CD4-positive, alpha-beta T cell (primary cell): ENCODE measurements at places on chromosomes 5 and 9.

DNA sequence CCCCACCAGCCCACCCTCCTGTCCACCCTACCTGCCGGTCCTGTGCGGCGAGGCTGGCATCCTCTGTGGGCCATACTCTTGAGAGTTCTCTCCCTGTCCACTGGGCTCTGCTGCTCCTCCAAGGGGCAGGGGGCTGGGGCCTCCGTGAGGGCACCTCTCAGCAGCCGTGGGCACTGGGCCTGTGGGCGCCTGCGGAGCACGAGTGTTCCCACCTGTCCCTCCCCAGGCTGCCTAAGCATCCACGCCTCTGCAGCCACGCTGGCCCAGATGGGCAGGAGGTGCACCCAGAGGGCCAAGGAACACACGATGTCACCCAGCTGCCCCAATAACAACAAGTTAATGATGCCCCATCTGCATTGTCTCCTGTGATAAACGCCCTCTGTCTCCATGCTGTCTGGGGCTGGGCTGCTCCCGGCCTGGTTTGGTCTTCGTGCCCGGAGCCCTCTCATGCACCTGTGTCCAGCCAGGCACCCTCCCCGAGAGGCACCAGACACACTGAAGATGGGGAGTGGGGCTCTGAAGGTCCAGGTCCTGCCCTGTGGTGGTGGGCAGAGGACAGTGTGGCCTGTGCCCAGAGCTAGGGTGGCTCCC is 114.5 kb downstream of the RXRA start:
- no peak for DNase-seq

GRCh38 chr5:99644822-99645221 is 716.0 kb upstream of the CHD1 start:
- no peak for DNase-seq

GRCh38 chr5:72209147-72210115 is 102.2 kb downstream of the MAP1B start:
- DNase-seq, result no peak

- DNase-seq, result no peak
Measured at GRCh38 chr5:28766565-28767158, 1728.3 kb upstream of the CDH9 start.

DNA sequence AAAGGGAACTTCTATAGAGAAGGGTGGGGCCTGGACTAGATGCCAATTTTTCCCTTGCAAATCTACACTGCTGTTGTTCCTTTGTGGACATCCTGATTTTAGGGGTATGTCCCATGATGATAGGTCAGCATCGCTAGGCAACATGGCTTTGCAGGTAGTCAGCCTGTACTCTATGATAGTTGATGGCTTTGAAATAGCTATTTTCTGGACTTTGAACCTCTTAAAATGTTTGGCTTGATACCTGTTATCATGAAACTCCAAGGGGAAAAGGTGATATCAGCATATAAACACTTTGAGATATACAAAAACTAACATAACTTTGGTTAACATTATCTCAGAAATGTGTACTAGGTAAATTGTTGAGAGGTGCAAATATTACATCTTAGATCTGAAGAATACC is 533.2 kb downstream of the CTNND2 start:
- no peak for DNase-seq

DNA sequence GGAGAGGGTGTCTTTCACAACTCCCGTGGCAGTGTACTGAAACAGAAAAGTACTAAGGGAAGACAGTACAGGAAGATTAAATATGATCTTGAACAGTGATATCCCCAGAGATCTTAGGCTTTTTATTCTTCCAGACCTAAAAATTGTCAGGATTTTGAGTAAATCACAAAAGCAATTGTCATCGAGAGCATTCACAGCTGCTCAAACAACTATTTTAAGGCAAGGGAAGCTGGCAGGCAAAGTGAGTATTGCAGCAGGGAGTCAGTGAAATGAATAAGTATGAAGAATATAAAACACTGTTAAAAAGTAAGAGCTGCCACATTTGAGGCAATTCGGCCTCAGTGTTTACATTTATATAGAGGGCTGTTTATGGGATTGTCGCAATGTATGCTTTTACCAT is 479.0 kb downstream of the CAAP1 start:
- DNase-seq, result no peak

DNA sequence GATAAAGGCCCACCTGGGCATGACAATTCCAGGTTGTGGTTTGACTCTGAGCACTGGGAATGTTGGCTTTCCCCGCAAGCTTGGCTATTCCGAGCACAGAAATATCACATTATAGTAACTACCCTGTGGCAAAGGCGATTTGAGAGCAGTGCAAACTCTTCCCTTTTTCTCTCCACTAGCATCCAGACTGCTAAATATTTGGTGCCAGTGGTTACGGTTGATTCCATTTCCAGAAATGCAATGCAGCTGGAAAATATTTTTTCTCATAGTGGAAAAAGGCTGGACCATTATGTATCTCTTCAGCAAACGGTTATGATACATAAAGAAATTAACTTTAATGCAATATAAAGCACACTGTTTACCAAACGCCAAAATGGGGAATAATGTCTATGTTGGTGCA is 158.0 kb downstream of the ENC1 start:
- no peak for DNase-seq

GRCh38 chr5:126973193-126973592 is 57.2 kb downstream of the MARCHF3 start:
- no peak for DNase-seq

DNA sequence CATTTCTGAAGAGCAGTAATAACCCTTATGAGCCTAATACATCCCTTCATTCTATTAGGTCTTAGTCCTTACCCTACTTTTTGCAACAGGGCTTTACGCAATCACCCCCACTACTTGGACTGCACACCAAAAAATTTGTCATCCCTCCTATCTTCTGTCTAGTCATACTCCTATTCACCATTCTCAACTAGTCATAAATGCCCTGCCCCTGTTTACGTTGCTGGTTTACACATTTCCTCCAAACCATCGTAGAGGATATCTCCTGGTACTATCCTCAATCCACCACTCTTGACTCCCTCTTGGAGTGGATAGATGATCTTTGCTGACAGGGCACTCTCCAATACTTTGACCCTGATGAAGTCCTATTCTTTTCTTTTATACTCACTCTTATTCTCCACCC is 98.2 kb upstream of the CCNG1 start:
- no peak for DNase-seq

DNA sequence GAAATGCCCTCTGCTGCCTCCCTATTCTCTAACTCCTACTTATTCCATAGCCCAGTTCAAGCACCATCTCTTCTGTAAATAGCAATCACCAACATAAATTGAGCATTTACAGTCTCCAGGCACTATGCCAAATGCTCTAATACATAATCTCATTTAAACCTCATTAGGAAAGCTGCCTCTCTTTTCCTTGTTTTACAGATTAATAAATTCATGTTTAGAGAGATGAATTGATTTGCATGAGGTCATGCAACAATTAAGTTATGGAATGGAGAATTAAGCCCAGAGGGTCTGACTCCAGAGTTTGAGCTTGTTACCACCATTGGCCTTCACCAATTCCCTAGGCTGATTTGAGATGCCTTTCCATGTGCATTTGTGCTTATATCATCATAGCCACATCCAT is 23.4 kb upstream of the RFX3 start:
- no peak for DNase-seq

GRCh38 chr9:4657426-4658159 is 4.5 kb upstream of the PLPP6 start:
- DNase-seq, result no peak

DNA sequence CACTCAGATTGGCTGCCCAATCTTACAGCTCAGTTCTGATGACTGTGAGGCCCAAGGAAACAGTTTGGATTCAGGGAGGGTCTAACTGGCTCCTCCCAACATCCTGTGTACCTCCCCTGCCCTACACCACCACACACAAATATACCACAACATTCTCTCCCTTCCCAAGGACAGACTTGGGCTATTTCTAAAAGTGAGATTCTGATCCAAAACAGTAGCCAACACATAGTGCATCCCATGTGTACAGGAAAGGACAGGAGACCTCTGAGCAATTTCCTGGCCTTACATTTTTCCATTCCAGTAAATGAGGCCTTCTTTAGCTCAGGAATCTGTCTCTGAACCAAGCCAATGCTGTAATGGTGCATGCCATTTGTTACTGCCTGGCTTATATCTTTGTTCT is 20.8 kb downstream of the ZNF366 start:
- no peak for DNase-seq

GRCh38 chr5:61023131-61023530 is 78.1 kb downstream of the NDUFAF2 start:
- DNase-seq, result no peak

DNA sequence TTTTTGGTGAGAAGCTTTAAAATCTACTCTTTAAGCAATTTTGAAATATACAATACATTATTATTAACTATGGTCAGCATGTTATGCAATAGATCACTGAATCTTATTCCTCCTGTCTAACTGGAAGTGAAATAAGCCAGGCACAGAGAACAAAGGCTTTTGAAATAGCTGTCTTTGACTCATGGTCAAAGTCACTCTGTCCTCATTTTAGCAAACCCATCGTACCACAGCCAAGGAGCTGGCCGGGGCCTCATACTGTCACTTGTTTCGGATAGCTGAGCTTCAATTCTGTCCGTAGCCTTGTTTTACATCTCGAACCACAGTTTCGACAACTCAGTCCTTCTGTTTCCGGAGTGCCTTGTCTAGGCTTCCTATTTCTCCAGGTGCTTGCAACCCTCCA is 19.2 kb downstream of the ADCY2 start:
- DNase-seq, result no peak

DNA sequence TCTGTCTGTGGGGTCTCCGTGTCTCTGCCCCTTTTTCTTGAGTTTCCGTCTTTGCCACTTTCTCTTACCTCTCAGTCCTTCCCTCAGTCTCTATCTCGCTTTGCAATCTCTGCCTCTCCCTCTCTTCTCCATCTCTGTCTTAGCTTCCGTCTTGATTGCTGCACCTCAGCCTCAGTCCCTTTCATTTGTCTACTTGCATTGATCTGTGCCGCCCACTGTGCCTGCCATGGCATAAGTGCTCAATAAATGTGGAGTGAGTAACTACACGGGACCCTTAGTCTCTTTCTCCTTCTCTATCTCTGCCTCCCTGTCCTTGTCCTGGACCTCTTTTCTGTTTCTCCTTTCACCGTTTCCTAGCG is 6.6 kb downstream of the PCDHGC5 start:
- no peak for DNase-seq

- no peak for DNase-seq
Measured at GRCh38 chr9:3664044-3664443, 138.2 kb upstream of the RFX3 start.

- DNase-seq, result peak; percentile 8
Measured at GRCh38 chr9:113155911-113156588, 5.2 kb downstream of the SLC31A2 start.

DNA sequence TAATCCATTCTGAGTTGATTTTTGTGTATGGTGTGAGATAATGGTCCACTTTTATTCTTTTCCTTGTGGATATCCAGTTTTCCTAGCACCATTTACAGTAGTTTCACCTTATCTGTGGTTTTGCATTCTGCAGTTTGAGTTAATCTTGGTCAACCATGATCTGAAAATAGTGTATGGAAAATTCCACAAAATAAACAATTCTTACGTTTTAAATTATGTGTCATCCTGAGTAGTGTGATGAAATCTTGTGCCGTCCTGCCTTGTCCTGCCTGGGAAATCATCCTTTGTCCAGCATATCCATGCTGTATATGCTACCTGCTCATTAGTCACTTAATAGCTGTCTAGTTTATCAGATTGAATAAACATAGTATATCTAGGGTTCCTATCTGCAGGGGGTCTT is 42.1 kb downstream of the CDC42SE2 start:
- no peak for DNase-seq

GRCh38 chr9:128293091-128293490 is 17.0 kb downstream of the SWI5 start:
- no peak for DNase-seq

DNA sequence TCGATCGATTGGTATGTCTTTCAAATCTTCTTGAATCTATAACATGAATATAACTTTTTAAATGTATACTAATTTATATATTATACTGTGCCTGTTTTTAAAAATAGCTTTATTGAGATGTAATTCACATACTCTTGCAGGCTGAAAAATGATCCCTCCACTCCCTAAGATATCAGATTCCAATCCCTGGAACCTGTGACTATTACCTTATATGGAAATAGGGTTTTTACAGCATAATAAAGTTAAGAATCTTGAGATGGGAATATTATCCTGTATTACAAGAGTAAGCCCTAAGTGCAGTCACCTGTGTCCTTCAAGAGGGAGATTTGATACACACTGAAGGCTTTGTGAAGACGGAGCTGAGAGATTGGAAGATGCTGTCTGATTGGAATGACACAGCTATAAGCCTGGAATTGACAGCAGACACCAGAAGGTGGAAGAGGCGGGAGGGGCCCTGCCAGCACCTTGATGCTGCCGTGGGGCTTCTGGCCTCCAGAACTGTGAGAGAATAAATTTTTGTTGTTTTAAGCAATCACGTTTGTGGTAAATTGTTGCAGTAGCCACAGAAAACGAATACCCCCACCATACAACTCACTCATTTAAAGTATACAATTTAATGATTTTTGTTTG is 161.3 kb downstream of the RMI1 start:
- no peak for DNase-seq

DNA sequence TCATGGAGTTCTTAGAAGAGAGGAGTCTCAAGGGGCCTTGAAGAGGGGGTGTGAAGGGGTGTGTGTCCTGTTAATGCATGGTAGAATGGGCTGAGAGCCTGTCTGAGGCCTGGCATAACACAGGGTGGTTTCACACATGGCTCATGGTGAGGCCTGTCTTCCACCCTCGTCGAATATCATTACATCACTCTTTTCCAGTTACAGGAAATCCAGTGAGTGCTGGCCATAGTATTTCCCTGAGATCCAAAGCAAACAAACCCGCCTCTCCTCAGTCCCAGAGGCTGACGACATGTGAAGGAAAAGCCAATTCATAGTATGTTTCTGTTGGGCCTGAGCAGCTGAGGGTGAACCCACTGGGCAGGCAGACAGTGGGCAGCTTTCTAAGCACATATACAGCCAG is 159.4 kb upstream of the NR3C1 start:
- DNase-seq, result no peak

DNA sequence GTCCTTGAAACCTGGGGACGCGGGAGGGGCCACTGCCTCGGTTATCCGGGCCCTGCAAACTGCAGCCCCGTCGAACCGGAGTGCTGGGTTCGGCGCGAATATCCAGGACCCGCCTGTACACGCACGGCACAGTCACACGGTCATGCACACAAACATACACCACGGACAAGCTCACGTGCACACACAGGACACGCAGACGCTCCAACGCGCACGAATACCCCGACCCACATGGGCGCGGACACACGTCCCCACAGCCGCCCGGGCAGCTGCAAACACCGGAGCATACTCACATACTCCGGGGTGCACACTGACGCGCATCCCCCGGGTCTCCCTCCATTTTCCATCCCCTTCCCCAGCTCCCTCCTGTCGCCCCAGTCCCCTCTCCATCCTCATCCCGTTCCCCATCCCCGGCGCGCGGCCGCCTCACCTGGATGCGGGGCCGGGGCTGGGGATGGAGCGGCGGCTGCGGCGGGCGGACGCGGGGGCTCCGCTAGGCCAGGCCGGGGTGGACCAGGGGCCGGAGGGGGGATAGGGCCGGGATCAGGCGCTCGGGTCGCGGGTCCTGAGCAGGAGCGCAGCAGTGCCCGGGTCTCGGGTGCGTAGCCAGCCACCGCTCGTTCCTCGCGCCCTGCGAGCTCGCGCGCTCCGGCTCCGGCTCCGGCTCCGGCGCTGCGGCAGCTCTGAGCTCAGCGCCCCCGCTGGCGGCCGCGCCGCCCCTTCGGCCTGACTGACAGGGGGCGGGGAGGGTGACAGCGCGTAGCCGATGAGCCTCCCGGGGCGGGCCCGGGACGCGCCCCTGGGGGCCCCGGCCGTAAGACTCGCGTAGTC is at the start of the genes EIF4E1B and SNCB:
TSS of gene EIF4E1B (plus strand) at position 823 of the 828 bp plus-strand sequence. CDS start 12,113 bp downstream, outside the sequence.
TSS of gene SNCB (minus strand) at position 682 of the 828 bp plus-strand sequence. CDS start 880 bp downstream, outside the sequence.
- peak; percentile 31 for DNase-seq
